ENCODE measurements at places on chromosomes 11 and 22.

DNA sequence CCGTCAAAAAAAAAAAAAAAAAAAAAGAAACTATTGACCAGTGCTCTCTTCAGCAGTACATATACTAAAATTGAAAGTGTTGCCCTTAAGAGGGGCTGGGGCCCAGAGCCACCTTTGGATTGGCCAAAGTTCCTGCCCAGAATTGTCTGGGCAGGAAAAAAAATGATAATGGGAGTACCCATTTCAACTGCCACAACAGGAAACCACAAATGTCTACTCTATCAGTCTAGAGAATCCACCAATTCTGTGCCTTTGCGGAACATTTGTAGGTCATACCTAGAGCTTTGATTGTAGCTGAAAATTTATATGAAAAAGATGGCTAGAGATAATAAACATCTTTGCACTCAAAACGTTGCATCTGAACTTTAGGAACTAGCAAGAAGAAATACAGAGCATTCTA, 69.4 kb downstream of the FAM76B start:
- no peak for DNase-seq

GRCh38 chr11:10328314-10329098, 23.6 kb downstream of the ADM start:
- DNase-seq: no peak

DNA sequence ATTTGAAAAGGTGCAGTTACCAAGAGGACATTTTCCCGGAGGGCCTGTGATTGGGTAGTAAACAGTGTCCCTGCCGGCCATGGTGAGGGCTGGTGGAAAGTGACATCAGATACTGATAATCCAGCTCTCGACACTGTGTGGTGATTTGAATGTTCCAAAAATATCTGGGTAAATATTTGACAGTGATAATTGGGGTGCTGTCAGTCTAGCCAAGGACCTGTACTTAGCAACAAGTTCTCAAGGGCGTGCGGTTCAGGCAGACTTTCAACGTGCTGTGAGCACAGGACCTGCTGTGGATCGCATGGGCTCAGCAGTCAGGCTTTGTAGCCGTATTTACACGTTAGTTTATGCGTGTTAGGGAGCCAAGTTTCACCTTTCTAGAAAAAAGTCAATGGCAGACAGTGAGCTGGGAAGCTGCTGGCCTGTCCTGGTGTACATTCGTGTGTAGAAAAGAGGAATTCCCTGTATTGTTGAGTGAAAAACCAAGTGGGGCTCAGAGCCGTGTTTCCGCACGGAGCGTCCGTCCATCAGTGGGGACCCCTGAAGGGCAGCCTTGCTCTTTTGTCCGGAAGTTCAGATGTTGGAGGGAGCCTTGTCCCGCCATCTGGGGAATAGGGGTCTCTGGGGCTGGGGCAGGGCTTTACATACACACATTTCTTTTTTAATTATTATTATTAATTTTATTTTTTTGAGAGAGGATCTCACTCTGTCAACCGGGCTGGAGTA, 11.3 kb downstream of the TRMU start:
- DNase-seq: no peak

DNA sequence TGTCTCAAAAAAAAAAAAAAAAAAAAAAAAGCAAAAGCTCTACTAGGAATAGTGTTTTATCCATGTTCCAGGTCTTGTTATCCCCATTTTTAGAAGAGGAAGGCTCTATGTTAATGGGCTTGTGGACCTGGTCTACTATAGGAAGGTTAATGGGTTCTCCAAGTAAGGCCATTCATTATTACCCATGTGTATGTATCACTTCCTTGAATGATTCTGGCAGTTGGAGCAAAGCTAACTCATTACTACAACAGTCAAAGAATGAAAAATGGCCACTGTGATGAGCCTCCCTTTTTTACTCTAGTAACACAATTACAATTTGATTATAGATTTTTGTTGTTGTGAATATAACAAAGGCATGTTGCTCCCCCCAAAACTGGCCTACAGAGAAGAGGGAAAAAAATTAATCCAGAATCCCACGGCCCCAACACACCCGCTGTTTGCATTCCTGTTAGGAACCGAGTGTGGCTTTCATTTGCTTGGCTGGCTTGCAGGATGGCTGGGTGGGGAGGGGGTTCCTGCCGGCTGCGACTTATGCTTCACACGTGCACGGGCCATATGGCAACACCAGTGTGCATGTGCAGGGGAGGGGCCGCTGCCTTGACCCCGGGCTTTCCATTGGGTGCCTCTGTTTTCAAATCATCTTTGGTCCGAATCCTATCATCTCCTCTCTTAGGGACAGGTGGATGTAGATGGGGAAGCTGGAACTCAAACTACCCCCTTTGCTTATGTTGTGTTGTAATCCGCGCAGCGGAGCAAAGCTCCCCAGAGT, 148.8 kb downstream of the HIPK3 start:
- no peak for DNase-seq

DNA sequence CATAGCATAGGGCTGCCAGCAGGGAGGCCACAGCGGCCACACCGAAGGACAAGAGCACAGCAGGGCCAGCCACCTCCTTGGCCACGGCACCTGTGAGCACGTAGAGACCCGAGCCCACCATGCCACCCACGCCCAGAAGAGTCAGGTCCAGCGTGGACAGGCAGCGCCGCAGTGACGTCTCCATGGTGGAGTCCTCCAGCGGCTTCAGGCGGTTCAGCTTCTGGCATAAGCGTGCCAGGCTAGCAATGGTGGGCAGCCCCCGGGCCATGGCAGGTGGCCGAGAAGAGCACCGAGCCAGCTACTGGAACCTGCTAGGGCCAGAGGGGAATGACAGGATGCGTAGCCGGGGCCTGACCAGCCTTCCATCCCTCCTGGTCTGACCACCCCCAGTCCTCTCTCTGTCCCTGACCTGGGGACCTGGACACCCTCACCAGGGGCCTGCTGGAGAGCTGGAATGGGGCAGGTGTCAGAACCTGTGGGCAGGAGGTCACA, 770 bp downstream of the SLC7A4 start:
- no peak for DNase-seq

GRCh38 chr11:75013051-75013450, 24.3 kb downstream of the NEU3 start:
- no peak for DNase-seq

- no peak for DNase-seq
Observed at GRCh38 chr22:37749226-37749625, 52.4 kb downstream of the TRIOBP start.

GRCh38 chr22:28397306-28397705, 282.3 kb downstream of the TTC28 start:
- DNase-seq: no peak
